ENCODE measurements at places on chromosomes 7 and 10.

GRCh38 chr10:133357285-133358161, at the start of gene FUOM:
Gene FUOM, minus strand, starts transcription at chr10:133358019. Its CDS starts 12 bp downstream, at chr10:133358007.
- no peak for DNase-seq

GRCh38 chr7:7746458-7746857, 28.1 kb upstream of the RPA3 start:
- DNase-seq: no peak

DNA sequence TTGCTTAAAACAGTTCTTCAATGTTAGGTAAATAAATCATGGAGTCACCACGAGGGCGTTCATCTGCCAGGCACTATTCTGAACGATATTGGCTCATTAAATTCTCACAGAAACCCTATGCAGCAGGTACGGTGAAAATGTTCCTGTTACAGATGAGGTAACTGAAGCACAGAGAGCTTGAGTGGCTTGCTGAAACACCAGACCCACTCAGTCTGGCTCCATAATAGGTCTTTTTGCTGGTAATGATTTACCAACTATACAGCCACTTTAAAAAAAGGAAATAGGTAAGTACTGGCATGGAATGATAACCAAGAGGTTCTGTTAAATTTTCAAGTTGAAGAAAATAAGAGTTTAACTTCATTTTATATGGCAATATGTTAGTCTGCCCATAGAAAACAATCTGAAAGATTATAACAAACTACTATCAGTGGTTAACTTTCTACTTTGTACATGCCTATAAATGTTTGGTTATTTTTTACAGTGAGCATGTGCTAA, 1.3 kb upstream of the TM9SF3 start:
- no peak for DNase-seq

GRCh38 chr10:107230887-107231286, 66.4 kb upstream of the SORCS1 start:
- no peak for DNase-seq

GRCh38 chr7:129845972-129846327, 106.8 kb downstream of the UBE2H start:
- DNase-seq: no peak

DNA sequence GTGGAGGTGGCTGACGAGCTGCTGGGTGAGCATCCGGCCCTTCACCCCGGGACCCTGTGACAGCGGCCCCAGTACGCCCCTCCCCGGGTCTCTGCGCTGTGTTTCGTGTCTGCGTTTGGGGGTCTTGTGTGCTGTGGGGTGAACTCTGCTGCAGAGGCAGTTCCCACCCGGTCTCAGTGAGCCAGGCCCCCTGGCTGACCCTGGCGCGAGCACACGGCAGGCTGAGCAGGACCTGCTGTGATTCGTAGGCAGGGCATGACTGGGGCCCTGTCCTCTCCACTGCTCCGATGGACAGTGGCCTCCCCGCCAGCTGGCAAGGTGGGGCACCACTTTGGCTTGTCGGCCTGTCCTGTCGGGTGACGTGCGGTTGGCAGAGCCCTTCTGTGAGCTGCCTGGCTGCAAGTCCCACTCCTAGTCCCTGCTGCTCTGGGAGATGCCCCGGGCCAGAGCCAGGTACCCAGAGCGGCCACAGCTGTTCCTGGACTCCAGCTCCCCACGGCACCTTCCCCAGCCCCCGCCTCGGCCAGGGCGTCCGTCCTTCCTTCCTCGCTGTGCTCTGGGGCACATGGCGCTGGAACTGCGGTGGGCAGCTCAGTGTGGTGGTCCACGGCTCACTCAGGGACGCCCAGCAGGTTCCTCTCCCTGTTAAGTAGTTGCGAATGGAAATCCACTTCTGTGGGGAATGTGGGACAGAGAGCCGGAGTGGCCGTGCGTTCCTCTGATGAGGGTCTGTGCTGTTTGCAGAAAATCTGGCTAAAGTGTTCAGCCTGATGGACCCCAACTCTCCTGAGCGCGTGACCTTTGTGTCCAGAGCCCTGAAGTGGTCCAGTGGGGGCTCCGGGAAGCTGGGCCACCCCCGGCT, 10.5 kb downstream of the GET4 start:
- DNase-seq: no peak

GRCh38 chr10:56028298-56029132, 332.5 kb downstream of the ZWINT start:
- DNase-seq: no peak

- DNase-seq: no peak
Measured at GRCh38 chr10:8323428-8324054, 269.1 kb downstream of the GATA3 start.

- no peak for DNase-seq
Measured at GRCh38 chr7:135012229-135012628, 25.9 kb downstream of the AGBL3 start.

- DNase-seq: no peak
Measured at GRCh38 chr7:156173346-156173745, 361.1 kb upstream of the SHH start.

DNA sequence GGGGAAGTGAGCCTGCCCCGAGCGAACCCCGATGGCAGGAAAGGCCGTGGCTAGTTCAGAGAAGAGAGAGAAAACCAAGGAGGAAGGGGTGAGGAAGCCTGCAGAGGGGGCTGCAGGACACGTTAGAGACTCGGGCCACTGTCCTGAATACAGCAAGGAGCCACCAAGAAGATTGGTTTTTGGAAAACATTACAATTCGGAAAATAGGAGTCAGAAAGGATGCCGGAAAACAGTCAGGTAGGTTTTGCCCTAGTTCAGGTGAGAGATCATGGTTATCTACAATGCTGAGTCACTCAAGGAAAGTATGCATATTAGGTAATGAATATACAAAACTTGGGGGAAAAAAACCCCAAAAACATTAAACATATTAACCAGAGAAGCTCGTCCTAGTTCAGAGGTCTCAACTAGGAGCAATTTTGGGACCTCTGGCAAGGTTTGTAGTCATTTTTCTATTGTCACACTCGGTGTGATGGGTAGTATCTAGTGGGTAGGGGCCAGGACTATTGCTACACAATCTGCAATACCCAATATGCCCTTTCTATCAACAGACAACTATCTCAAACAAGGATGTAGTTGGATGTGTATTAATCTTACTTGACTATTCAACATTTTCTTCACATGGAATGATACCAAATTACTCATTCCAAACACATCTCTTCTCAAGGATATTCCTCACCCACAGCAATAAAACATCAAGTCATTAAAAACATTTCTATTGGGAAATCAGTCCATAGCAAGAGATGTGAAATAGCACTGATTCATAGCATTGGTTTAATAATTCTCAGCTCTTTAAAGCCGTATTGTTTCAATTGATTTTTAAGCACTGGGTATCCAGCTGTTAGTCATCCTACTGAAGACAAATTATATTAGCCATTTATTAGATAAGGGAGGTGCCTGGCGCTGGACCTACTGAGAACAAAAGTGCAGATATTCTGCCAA, 74.4 kb upstream of the RSU1 start:
- no peak for DNase-seq

DNA sequence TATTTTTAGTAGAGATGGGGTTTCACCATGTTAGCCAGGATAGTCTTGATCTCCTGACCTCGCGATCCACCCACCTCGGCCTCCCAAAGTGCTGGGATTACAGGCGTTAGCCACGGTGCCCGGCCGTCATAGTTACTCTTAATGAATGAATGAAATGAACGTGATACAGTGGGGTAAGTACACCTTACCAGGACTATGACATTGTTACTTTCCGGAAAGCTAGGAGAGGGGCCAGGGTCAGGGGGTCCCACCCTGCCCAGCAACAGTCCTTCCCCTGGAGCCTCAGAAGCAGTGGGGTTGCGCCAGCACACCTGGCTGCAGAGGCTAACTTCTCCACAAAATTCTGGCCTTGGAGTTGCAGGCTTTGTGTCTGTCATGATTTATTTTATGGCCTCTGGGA, 21.4 kb downstream of the VSTM4 start:
- DNase-seq: no peak

GRCh38 chr7:150631084-150631826, 930 bp downstream of the GIMAP6 start:
- no peak for DNase-seq

DNA sequence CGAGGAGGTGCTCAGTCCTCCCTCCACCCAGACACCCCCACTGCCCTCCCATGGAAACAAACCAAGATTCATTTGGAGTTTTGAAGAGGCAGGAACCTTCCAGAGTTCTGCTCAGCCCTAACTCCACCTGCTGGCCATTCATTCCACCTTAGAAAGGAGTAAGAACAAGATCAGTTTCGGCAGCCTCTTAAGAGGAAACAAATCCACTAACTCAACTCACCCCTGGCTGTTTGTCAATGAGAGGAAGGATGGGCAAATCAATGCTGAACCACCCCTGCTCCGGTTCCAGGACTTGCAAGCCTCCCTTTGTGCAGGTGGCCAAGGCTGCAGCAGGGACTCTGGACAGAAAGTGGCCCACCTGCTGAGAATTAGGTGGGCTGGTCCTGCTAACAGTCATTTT, 26.2 kb downstream of the CCDC3 start:
- no peak for DNase-seq

DNA sequence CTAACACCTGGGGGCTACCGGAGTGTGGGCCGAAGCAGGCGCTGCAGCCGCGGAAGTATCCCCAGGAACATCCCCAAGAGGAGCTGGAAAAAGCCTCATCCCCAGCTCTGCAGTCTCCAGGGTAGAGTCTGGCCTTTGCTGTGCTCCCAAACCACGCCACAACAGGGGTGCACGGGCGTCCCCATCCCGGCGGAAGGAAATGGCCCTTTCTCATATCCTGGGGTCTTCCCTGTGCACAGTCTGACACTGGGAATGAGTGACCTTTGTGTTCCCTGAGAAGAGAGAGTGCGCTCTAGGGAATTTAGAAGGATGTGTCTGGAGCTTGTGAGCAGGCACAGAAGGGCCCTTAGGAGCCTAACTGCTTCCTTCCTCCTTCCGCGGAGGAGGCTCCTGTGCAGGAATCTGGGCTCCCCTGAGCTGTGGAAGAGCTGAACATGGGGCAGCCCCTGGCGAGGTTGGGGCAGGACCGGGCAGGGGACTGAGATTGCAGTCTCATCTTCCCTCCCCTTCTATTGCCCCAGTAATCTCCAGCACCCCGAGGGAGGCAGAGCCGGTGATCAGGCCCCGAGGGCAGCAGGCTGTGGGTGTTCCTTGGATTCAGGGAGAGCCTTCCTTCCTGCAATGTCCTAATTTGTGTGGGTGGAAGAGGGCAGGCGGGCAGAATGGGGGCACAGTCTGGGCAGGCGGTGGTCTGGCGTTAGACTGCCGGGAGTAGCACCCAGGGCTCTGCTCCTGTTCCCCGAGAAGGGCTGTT, 1.3 kb downstream of the REPIN1 start:
- no peak for DNase-seq

DNA sequence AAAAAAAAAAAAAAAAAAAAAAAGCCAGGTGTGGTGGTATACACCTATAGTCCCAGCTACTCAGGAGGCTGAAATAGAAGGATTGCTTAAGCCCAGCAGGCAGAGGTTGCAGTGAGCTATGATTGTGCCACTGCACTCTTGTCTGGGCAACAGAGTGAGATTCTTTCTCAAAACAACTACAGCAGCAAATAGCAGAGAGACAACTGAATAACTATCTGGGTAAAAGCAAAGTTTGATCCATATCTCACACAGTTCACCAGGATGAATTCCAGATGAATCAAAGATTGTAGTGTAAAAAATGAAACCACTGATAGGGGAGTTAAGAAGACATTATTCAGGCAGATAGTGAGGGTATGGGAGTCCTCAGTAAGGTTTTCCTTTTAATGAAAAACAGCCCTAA, 11.4 kb upstream of the NUB1 start:
- no peak for DNase-seq

DNA sequence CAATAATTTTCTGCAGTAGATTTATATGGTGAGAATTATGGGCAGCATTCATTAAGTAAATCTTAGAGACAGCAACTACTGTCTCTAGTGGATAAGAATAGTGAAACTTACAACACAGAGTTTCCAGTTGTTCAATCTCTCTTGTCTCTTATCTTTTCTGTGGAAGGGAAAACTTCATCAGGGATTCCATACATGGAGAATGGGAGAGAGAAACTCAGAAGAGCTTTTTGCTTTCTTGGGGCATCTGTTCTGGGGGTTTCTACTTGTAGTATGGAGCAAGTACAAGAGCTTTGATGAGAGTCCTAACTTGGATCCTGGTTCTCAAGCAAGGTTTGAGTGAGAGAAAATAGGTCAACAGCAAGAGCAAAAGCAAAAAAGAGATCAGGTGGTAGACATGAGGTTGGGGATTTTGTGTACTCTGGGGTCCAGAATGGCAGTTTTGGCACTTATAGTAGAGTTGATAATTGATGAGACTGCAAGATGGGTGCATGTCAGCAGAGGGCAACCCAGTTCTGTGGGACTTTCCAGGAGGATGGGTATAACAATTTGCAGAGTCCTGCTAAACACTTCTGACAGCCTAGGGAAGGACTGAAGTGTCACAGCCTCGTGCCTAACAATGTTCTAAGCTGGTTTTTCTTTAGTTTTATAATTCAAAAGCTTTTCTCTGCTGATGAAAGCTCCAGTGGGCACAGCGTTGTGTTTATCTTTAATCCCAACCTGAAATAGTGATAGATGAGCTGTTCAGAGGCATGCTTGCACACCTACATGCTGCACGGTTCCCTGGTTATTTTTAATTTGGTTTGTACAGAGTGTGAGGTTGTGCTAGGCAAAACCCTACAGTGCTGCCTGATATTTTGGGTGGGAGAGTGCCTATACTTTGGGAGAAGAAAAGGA, 32.0 kb upstream of the STRIP2 start:
- peak; percentile 8 for DNase-seq

GRCh38 chr7:130958846-130959245, 224.8 kb upstream of the KLF14 start:
- no peak for DNase-seq

DNA sequence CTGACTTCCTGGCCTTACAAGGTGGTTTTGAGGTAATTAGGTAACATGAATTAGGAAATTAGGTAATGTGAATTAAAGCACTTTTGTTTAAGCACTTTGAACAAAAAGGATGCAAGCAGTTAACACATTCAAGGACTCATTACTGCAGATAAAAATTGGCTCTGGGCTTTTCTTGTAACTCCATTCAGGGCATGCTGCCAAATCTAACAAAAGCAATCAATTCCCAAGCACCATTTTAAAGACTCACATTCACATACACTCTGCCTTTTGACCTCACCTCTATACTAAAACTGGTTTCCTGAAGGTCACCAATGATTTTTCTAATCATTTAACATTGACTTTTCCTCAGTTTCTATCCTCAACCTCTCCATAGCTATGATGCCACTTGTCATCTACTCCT, 251.2 kb upstream of the RHOBTB1 start:
- DNase-seq: no peak

- no peak for DNase-seq
Measured at GRCh38 chr7:101235522-101235921, 2.1 kb downstream of the CLDN15 start.

GRCh38 chr10:133279326-133280226, 2.9 kb upstream of the ADAM8 start:
- no peak for DNase-seq
